ENCODE measurements at places on chromosomes 2 and 18. TPM values are rescaled to one million over a fixed set of nuclear protein-coding genes. Genes with fewer than 3 reads are reported as not detected.

DNA sequence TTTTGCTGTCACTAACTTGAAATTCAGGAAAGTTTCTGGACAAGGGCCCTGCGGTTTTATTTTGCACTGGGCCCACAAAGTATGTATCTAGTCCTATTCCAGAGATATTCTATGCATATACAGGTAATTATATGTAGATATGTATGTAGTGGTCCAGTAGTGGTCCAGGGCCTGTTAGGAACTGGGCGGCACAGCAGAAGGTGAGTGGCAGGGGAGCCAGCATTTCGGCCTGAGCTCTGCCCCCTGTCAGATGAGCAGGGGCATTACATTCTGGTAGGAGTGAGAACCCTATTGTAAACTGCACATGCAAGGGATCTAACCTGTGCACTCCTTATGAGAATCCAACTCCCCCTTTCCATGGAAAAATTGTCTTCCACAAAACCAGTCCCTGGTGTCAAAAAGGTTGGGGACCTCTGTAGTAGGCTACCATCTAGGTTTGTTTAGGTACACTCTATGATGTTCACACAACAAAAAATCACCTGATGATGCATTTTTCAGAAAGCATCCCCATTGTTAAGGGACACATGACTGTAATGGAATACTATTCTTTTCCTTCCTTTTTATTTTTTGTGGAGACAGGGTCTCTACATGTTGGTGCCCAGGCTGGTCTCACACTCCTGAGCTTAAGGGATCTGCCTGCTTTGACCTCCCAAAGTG is 2.8 kb upstream of the PPP4R3B start:
- DNase-seq, result no peak

DNA sequence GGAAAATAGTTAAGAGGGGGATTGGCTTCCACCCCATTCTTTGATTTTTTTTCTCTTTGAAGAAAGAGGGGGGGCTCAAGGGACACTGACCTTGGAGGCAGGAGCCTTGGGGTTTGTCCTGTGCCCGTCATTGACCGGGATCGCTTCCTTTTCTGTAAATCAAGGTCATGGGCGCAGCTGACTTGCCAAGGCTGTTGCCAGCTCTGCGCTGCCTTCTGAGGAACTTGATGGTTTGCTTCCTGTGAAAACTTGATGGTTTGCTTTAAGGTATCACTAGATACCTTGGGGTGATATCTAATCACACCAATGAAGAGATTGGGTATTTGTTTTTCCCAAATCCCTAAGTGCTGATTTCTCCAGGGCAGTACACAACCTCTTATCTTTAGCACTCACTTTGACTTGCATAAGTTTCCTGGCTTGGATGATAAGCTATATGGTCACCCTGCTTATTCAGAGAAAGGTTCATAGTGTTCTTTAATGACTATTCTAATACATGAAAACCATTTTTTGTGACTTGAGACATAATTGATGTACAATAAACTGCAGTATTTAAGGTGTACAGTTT is 56.0 kb downstream of the DGKD start:
- peak; percentile 86 for DNase-seq

GRCh38 chr18:24479371-24479770 is 18.9 kb downstream of the HRH4 start:
- no peak for DNase-seq

GRCh38 chr18:908758-909724 is 4.4 kb downstream of the ADCYAP1 start:
- no peak for DNase-seq

NLRC4 gene
- total RNA-seq, result not detected

- DNase-seq, result no peak
These were observed 150.0 kb downstream of the ZNF385B start for GRCh38 chr2:179711375-179711774.

LOXHD1 gene
- total RNA-seq, result 0.45 TPM
